Adipose tissue (tissue), 3 donors: ENCODE measurements at places on chromosomes 2 and 18. TPM values are rescaled to one million over a fixed set of nuclear protein-coding genes. Genes with fewer than 3 reads are reported as not detected.

Gene EVX2
- polyA plus RNA-seq = not detected

Gene HOXD1
- polyA plus RNA-seq = 0.83 TPM

Gene DSC3
- polyA plus RNA-seq = 0.05 TPM

Gene SNORC
- 0.34 TPM for polyA plus RNA-seq

Gene USP34
- 58.5 TPM for polyA plus RNA-seq

Gene CHRND
- not detected for polyA plus RNA-seq

Gene CRYBA2
- polyA plus RNA-seq = not detected

Gene COL3A1
- 363 TPM for polyA plus RNA-seq

Gene BOLL
- polyA plus RNA-seq = not detected

Gene UXS1
- 9.0 TPM for polyA plus RNA-seq

Gene TUBA3E
- not detected for polyA plus RNA-seq

Gene LYPD1
- 1.3 TPM for polyA plus RNA-seq

Gene LRRC30
- not detected for polyA plus RNA-seq

Gene SKOR2
- not detected for polyA plus RNA-seq

Gene PSMA8
- 0.10 TPM for polyA plus RNA-seq

Gene FSIP2
- 0.12 TPM for polyA plus RNA-seq

Gene SIX3
- not detected for polyA plus RNA-seq

Gene CFAP221
- polyA plus RNA-seq = not detected

Gene GPAT2
- polyA plus RNA-seq = 1.6 TPM

Gene MSTN
- polyA plus RNA-seq = 0.10 TPM

Gene ABCB11
- polyA plus RNA-seq = 0.02 TPM

Gene XDH
- 0.28 TPM for polyA plus RNA-seq

Gene NT5DC4
- polyA plus RNA-seq = 0.03 TPM

Gene IL1RL2
- 0.10 TPM for polyA plus RNA-seq

Gene POLE4
- 18.6 TPM for polyA plus RNA-seq

Gene MC4R
- not detected for polyA plus RNA-seq

Gene ZNF532
- polyA plus RNA-seq = 5.6 TPM

Gene IL1RL1
- polyA plus RNA-seq = 5.6 TPM

Gene SLC66A3
- polyA plus RNA-seq = 34.3 TPM

Gene RAB3GAP1
- polyA plus RNA-seq = 18.3 TPM

Gene TYMS
- polyA plus RNA-seq = 2.0 TPM

Gene PUM2
- polyA plus RNA-seq = 14.8 TPM

Gene NLRC4
- 0.25 TPM for polyA plus RNA-seq

Gene ATRAID
- 170 TPM for polyA plus RNA-seq

Gene ADCY3
- 120 TPM for polyA plus RNA-seq

Gene ZNF407
- polyA plus RNA-seq = 2.4 TPM

Gene ECEL1
- 1.3 TPM for polyA plus RNA-seq

Gene SCTR
- polyA plus RNA-seq = 59.8 TPM

Gene UCN
- 0.83 TPM for polyA plus RNA-seq

Gene RNF125
- polyA plus RNA-seq = 2.8 TPM

Gene PRKAG3
- 0.06 TPM for polyA plus RNA-seq

Gene MROH2A
- 0.14 TPM for polyA plus RNA-seq

Gene OTOF
- 0.05 TPM for polyA plus RNA-seq

Gene EMILIN1
- polyA plus RNA-seq = 9.5 TPM

Gene LRATD1
- polyA plus RNA-seq = 0.54 TPM

Gene CFAP65
- not detected for polyA plus RNA-seq

Gene ALK
- polyA plus RNA-seq = 0.13 TPM

Gene HOXD3
- 2.0 TPM for polyA plus RNA-seq
